ENCODE measurements at places on chromosomes 11 and 22.

DNA sequence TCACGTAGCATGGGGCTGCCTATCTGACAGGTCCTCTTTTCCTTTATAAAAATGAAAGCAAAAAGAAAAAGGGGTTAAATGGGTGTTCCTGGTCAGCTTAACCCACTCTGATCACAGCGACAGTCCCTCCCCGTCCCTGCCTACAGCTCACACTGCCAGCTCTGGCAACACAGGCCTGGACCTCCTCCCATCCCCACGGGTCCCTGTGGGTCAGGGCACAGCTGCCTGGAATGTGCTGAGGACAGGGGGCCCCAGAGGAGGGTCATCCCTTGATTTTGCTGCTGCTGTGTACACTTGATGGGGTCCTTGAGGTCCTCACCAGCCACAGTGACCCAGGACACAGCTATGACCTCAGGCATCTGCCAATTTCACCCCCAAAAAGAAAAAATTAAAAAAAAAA is 29.6 kb upstream of the CYP2D6 start:
- no peak for DNase-seq

GRCh38 chr11:78499971-78500370 is 74.7 kb downstream of the NARS2 start:
- no peak for DNase-seq

- peak; percentile 34 for DNase-seq
These were observed 1.5 kb downstream of the IFITM5 start for GRCh38 chr11:297586-298405.

- DNase-seq, result peak; percentile 51
These were observed 7.0 kb upstream of the L3MBTL2 start for GRCh38 chr22:41198027-41198580.

DNA sequence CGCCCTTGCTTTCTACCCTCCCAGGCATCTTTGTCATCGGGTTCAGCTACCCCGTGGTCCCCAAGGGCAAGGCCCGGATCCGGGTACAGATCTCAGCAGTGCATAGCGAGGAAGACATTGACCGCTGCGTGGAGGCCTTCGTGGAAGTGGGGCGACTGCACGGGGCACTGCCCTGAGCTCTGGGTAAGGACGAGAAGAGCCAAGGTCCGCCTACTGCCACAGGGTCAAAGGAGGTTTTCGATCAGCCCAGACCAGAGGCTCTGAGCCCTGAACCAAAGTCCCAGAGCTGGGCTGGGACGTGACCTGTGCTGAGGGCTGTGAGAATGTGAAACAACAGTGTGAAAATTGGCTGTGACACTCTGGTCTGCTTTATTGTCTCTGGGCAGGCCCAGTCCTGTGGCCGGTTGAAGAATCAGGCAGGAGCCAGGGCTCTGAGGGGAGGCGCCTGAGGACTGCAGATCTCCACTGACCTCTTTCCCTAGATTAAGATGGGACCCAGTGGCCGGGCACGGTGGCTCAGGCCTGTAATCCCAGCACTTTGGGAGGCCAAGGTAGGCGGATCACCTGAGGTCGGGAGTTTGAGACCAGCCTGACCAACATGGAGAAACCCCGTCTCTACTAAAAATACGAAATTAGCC is 6.5 kb upstream of the GALR3 start:
- no peak for DNase-seq

- DNase-seq, result no peak
These were observed 15.2 kb upstream of the ARAP1 start for GRCh38 chr11:72767203-72768062.

DNA sequence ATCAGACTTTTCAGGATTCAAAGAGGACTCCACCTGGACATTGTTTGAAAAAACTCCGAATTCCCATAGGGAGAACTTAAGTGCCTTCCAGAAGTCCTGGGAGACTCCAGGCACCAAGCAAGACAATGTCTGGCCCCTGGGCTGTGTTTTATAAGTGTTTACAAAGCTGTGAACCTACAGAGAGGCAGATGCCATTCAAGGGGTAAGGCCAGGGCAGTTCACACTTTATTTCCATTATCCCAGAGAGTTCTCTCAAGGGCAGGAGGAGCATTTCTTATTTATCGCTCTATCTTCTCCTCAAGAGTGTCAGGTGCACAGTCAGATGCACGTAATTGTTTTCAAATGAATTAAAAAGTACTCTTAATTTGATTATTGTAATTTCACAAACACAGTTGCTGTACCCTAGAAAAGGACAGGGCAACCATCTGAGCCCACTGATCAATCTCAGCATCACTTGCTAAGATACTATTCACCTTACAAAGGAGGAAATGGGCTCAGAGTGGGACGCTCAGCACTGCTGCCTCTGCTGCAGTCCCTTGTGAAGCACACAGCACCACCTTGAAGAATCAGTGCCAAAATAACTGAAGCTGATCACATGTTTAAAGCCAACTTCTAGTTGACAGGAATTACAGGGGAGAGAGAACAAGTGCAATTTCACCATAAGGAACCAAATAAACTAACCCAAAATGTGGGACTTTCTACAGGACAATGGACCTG is 35.0 kb downstream of the RASSF10 start:
- DNase-seq, result no peak

DNA sequence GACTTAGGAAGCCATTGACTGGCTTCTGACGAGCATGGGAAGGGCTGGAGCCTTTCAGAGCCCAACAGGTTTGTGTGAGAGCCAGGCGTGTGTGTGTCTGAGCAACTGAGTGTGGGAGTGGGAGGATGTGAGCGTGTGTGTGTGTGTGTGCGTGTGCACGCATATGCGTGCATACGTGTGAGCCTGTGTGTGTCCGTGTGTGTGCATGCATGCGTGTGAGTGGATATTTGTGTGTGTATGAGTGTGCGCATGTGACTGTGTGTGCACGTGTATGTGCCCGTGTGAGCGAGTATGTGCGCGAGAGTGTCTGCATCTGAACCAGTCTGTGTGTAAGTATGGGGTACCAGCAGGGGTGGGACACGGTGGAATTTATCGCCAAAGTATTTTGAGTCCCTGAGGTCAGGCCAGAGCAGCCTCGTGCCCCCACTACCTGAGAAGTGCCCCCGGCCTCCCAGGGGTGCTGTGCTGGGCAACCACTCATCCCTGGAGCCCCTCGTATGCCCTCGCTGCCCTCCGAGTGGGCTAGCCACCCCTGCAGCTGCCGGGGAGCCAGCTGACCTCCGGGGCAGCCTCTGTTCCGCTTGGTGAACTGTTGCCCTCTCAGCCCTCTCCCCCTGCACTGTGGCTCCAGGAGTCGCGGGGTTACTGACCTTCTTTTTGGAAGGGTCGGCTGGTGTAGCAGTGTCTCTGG is 38.5 kb downstream of the LRP5 start:
- DNase-seq, result no peak

All from Caco-2 (cell line).